ENCODE measurements at places on chromosomes 7 and 10.

DNA sequence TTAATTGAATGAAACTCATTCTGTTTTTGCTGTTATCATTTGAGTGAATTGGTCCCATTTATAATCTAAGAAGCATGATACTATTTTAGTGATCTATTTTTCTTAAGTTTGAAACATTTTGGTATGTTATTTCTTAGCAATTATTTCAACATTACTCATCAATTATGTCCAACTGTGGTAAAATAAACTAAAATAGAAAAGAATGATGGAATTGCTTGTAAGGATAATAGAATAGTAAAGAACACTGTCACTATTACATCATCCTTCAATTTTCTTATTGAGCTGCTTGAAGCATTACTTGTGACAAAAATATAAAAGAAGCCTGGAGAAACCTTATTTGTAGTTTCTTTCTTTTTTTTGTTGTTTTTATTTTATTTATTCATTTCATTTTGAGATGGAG, 42.4 kb downstream of the ZNF487 start:
- DNase-seq: no peak

DNA sequence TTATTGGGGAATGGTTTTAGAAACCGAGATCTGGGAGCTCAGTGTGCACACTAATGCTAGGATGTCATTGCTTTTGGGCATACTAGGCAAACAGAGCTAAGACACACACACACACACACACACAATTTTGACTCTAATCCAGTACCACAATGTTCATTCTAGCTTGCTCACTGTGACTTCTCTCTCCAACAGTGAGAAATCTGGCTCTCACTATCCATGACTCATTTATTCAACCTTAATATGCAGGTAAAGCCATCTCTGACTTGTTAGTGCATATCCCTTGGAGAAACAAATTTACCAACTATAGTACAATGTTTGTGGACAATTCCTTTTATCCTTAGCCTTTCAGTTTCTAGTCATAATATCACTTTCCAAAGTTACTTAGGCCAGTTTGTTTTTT, 5.9 kb upstream of the BMS1 start:
- no peak for DNase-seq

DNA sequence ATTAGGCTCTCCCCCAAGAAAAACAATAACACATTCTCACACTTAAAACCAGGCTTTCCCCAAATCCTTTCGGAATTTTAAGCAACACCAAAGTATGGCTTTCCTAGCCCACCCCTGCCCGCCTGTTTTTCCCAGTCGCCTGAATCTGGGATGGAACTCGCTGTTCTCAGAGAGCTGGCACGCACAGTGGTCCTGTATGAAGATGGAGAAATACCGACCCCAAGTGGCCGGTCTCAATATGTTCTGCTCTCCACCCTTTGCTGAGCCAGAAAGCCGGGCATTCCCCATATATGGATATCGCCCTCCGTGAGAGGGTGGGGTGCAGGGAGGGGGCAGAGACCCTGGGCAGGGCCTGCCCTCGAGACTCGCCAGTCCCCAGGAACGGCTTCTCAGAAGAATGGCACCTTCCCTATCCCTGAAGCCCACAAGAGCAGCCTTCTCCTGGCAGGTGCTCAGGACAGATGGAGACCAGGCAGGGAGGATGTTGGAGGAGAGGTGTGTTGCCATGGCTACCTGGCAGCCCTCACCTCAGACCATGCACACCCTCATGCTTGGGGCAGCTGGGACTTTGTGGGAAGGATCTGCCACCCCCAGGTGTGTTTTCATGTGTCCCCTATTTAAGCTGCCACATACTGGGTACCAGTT, 3.4 kb downstream of the TACR2 start:
- DNase-seq: peak; percentile 35

GRCh38 chr10:3881622-3882021, 96.6 kb upstream of the KLF6 start:
- DNase-seq: no peak

GRCh38 chr7:15802425-15802824, 115.9 kb upstream of the MEOX2 start:
- DNase-seq: no peak

- DNase-seq: no peak
These were observed 19.5 kb downstream of the TSPAN33 start for GRCh38 chr7:129163875-129164544.

DNA sequence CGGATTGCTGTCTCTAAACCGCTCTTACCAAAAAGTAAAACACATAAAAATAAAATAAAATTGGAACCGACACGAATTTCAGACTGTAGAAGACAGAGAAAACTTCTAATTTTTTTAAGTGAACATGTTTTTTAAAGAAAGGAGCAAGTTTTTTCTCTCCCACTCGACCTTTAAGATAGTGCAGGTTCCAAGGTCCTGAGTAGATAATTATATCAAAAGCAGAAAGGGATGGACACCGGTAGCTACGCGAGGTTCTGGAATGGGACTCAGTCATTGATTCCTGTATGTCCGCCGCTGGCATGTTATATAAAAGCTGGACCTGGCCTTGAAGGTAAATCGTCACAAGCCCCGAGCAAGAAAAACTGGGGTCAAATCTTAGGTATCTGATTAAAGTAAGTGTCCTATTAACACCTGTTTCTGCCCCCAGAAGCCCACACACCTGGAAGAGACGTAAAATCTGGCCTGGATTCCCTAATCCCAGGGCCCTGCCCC, 462 bp upstream of the CISD1 start:
- no peak for DNase-seq

DNA sequence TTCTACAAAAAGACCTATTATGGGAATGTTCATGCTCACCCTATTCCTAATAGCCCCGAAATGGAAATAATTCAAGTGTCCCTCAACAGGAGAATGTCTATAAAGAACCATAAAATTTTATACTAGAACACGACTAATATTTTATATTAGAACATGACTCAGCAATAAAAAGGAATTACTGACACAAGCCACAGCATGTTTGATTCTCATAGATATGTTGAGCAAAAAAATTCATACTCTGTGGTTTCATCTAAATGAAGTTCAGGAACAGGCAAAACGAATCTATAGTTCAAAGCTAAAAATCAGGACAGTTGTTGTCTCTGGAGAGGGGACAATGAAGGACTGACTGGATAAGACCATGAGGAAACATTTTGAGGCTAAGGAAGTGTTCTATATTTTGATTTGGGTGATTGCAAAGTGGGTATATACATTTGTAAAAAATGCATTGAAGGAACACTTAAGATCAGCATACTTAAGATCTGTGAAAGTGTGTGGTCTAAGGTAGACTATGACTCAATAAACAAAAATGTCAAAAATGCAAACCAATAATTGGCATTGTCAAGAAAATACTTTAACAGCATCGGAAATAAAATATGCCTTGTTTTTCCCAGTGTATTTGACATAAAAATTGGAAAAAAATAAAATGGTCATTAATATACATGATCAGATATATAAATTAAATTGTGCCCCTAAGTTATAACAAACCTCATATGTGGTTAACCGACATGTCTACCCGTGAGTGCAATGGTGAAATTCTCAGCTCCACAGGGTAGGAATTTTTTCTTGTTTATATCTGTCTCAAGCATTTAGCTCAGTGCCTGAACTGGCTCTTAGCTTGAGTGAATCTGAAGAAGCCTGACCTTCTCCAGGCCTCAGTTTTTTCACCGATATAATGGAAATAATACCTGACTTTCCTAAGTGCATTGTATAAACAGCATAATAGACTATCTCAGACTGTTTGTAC, 124.9 kb upstream of the CTTNBP2 start:
- no peak for DNase-seq

GRCh38 chr7:96308950-96309263, 13.0 kb downstream of the SLC25A13 start:
- no peak for DNase-seq

All from CD8-positive, alpha-beta memory T cell (primary cell).